Hippocampal formation (tissue), 2 donors: ENCODE measurements at places on chromosomes 5 and 9.

- DNase-seq, result no peak
These were observed 122.8 kb upstream of the MAP3K1 start for GRCh38 chr5:56692359-56693219.

DNA sequence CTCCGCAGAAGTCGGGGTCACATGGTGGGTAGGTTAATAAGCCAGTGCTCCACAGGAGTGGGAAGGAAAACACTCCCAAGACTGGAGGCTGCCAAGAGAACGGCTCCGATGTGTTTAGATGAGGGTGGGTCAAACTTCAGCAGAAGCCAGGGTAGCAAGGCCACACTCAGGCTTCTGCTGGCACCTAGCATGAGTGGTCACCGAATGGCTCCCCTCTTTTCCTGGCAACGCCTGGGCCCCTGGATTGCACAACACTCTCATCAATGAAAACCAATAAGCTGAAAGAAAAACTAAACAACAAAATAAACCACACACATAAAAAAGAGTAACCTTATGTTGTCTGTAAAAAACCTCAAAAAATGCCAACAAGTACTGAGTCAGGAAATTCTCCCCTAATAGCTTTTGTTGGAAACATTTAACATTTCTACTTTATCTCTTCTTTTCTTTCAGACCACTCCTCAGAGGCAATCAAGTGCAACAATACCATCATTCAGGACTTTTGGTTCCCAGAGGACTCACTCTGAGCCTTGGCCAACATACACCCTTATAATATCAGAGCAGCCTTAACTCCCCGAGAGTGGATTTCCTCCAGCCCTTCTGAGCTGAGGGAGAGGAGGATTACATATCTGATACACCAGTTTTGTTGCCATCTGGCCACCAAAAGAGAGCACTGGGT, 279.9 kb downstream of the ENC1 start:
- no peak for DNase-seq

GRCh38 chr5:112293587-112293986, 125.5 kb downstream of the EPB41L4A start:
- no peak for DNase-seq

GRCh38 chr5:132483101-132483500, 7.5 kb downstream of the IRF1 start:
- DNase-seq, result no peak

DNA sequence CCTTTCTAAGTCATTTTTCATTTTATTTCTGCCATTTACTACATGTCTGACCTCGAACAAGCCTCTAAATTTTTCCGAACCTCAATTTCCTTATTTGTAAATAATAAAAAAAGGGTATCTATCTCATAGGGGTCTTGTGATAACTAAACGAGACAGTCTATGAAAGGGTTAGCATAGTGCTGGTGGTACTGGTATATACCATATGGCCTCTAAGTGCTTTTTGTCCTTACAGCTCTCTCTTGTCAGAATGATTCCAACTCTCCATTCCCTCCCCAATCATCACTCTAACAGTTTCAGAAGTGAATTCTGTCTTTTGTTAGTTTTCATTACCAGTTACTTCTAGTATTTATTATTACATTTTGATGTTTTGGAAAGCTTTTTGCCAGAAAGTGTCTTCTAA, 85.5 kb upstream of the ACTBL2 start:
- no peak for DNase-seq

- no peak for DNase-seq
These were observed 15.1 kb downstream of the NMRK1 start for GRCh38 chr9:75072895-75073294.

GRCh38 chr5:54463713-54464112, 8.2 kb downstream of the HSPB3 start:
- DNase-seq, result no peak

GRCh38 chr5:17436350-17436749, 61.7 kb upstream of the TAF11L2 start:
- no peak for DNase-seq

GRCh38 chr9:125878164-125878631, 131.0 kb downstream of the PBX3 start:
- DNase-seq, result no peak
